ENCODE measurements at places on chromosomes 2 and 18. TPM values are rescaled to one million over a fixed set of nuclear protein-coding genes. Genes with fewer than 3 reads are reported as not detected.

The SEPTIN2 gene
- 451 TPM for total RNA-seq

The MARS2 gene
- total RNA-seq = 4.1 TPM

- DNase-seq = no peak
Measured at GRCh38 chr2:7264791-7265190, 347.6 kb downstream of the RNF144A start.

DNA sequence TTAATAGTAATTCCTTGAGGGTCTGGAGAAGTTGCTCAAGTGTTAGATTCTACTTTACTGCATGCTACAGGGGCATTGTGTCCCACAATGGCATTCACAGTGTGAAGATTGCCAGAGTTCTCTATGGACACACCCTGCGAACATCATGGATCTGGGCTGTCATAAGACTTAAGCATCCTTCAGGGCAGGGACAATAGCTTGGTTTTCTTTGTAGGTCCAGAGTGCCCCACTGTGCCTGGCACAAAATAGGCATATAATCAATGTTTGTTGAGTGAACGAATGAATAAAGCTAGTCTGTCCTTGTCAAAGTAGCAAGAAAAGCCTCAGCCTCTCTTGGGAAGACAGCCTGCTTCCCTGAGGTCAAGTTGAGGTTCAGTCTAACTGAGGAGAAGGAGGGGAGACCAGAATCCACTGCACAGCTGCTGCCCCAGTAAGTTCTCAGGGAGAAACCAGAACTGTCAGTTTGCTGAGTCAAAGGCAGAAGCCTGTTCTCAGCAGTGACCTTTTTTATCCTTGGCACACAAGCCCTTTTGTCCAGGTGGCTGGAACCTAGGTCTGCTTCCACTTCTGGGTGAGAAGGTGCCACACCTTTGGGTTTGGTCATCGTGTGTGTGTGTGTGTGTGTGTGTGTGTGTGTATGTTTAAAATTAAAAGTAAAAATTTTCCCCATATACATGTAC is 15.0 kb downstream of the INPP4A start:
- no peak for DNase-seq

GRCh38 chr18:63379639-63379962 is 12.6 kb upstream of the KDSR start:
- DNase-seq = no peak
